ENCODE measurements at places on chromosomes 7 and 10.

- no peak for DNase-seq
Observed at GRCh38 chr10:129932182-129932581, 31.9 kb downstream of the EBF3 start.

DNA sequence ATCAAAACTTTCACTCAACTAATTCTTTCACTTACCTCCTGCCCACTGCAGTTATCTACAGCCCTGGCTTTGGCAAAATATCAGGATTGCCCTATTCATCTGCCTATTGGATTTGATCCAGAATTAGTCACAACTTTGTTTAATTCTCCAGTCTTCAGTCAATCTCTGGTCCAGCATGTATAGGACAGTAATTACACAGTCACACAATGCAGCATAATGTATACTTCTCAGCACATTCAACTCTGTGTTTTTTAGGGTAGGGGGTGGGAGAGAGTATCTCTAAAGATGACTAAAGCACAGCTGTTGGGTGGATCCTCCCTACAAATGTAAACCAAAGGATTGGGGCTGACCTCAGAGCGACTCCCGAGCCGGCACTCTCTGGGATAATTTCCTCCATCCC is 17.7 kb upstream of the NRP1 start:
- DNase-seq: peak; percentile 59

DNA sequence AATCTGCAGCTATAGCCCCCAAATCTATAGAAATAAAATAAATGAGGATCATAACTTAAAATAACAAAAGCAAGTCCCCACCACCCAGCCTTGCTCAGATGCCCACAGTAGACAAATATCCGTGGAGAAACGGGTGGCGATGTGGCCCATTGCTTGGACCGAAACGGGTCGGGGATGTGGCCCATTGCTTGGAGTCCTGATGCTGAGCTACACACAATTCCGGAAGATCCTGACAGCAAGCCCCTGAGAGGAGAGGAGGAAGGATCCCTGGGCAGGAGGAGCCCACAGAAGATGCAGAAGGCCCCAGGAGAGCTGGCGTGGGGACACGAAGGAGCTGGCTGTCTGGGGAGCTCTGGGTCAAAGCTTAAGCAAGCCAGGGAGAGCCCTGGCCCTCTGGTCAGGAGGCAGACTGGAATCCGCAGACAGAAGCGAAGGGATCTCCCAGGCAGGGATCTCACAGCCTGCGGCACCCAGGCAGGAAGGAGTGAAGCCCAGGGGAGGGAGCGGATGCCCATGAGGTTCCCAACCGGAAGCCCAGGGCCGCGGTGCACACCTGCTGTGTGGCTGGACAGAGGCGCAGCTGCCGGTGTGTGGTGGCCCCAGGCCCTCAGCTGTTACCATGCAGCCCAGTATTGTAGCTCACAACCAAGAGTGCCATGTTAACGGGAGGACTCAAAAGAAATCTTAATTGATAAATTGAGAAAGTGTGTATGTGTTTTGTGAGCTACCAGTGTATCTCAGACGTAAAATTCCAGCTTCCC is 138.8 kb downstream of the ADARB2 start:
- DNase-seq: no peak

DNA sequence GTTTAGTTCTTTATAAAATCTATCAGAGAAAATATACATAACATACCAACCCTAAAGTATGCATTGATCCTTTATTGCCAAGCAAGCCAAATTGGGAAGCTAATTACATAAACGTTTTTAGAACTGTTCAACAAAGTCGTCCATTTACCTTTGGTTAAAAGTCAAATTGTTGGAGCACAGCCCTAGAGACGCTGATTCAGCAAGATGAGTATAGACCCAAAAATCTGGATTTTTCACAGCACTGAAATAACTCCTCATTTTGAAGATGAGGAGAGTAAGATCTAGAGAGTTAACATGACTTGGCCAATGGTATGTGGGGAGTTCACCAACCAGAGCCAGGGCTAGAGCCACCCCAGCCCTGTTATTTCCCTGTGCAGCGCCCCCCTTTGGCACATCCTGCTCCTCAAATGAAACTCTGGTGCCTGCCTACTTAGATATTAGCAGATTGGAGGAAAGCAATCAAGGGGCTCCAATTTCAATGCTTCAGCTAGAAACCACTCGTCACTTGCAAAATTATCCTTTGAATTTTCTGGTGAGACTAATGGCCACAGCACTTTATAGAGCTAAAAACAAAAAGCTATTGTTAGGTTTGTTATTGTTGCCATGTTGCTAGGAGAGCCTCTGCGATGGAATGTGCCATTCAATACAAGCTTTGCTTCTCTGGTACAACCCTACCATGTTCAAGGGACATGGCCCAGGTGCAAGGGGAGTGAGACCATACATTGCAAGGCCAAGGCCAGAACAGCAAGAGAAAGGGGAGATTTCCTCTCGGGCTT is 132.6 kb upstream of the ZEB1 start:
- peak; percentile 20 for DNase-seq

DNA sequence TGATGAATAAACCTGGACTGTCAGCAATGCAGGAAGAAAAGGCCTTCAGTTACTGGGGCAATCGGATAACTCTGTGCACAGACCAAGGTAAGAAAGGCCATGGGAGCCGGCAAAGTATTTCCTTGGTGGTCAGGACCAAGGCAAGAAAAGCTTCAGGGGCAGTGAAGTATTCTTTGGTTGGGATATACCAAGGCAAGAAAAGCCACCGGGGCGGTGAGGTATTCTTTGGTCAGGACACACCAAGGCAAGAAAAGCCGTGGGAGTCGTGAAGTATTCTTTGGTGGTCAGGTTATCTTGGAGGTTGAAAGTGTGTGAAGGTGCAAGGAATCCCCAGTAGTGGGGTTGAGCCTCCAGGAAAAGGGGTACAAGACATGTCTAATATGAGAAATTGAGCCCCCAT is 295.0 kb upstream of the GALNT17 start:
- no peak for DNase-seq

DNA sequence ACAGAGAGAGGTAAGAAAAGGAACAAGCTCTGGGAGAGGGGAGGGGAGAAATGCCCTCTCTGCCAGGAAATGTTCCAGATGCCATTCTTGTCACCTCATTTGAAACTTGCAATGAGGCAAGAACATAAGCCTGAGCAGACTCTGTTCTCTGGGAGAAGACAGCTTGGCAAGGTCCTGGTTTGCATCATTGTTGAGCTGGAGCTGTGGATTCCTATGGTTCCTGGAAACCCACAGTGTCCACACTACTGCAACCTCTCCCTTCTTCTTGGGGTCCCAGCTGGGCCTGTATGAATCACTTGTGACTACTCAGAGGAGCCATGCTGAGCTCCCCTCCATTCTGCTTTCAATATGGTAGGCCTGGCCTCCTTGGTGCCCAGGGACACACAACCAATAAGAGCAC is 60.8 kb upstream of the HECTD2 start:
- peak; percentile 97 for DNase-seq

DNA sequence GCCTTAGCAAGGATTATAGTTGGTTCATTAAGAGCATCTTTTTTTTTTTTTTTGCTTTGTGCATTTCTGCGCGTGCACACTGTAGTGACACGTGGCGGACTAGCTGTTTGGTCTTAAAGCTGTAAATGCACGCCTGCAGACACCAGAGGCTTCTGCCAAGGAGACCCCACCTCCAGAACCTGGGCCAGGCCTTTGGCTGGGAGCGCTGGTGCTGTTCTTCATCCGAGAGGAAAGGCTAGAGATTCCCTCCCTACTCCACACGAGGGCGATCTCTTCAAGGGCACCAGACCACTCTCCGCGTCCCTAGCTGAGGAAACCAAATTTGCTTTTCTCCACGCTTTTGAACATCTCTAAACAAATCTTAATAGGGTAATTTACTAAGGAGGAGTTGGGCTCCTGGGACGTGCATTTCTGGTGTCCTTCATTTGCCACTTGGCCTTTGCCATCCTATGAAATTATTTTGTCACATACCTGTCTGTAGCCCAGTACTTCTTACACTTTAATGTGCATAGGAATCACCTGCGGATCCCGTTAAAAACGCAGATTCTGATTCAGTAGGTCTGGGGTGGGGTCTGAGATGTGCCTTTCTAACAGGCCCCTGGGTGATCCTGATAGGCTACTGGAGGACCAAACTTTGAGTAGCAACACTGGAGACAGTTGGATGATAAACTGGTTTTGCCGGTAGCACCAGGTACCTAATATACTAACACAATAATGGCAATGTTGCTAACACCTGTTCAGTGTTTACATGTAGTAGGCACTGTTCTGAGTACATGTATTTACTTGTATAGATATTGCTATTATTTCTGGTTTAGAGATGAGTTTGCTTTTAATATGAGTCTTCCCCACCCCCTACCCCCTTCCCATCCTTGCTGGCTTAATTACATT is 1.3 kb upstream of the SLC26A5 start:
- DNase-seq: peak; percentile 9

GRCh38 chr10:103657061-103657591 is 163.6 kb downstream of the NEURL1 start:
- DNase-seq: no peak

DNA sequence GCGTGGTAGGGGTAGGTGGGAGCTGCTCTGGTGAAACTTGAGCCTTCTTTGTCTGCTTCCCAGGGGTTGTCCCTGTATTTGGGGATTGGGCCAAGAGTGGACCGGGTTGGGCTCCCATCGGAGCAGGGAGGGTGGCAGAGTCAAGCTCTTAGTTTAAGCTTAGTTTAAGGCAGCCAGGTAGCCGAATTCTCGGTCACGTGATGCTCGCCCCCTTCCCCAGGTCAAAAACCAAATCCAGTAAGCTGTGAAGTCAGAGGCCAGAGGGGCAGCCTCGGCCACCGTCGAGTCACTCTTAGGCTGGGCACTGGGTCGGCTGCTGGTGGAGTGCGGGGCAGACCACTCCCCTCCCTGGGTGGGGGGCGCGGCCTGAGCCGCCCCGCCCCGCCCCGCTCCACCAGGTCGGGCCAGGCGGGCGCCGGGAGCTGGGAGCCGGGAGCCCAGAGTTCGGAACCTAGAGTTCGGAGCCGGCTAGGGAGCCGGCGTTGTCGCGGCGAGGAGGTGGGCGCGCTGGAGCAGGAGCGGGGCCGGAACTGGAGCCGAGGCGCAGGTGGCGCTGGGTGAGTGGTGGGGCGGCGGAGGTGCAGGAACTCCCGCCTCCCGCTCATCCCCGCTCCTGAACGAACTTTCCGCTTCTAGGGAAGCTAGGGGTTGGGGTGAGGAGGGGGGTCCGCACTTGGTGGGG is 2.8 kb upstream of the LZTS2 start:
- no peak for DNase-seq

GRCh38 chr7:46725136-46725535 is 804.1 kb upstream of the IGFBP3 start:
- no peak for DNase-seq

DNA sequence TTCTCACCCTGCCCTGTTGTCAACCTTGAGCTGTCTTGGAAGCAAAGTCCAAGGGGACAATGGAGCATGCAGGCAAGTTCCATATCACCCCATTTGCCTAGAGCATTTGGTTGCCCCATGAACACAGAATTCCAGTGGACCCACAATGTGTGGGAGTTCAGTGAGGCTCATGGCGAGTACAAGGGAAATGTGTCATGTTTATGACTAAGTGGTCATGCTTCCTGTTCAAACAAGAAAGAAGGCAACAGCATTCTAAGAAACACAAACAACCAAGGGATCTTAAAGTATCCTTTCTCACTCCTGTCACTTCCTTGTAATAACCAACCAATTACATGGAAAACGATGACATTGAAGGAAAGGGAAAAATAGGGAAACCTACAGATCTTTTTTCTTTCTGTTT is 513.0 kb downstream of the INHBA start:
- DNase-seq: peak; percentile 98

- DNase-seq: no peak
Observed at GRCh38 chr10:107163076-107163855, 1.2 kb downstream of the SORCS1 start.

GRCh38 chr7:2202901-2203765 is 29.6 kb downstream of the MAD1L1 start:
- DNase-seq: no peak

- DNase-seq: no peak
Observed at GRCh38 chr7:94565247-94565894, 55.8 kb downstream of the CASD1 start.

DNA sequence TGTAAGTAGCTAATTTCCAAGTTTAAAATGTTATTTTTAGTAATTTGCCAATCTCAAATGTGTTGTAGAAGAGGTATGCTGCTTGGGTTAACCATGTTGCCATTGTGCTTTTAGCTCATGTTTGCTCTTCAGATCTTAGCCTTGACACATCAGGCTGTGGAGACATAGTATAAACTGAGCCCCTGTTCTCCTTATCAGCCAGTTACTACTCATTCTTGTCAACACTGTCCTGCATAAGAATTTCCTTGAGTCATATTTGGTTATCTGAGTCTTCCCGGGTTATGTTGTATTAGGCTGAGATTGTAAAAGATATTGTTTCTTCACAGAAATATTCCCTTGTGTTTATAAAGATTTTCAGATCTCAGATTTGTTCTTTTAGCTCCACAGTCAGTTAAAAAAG is 4.1 kb downstream of the SSBP1 start:
- no peak for DNase-seq

GRCh38 chr10:49594594-49594993 is 15.5 kb upstream of the SLC18A3 start:
- DNase-seq: peak; percentile 43

- DNase-seq: no peak
Observed at GRCh38 chr7:110801502-110801901, 289.4 kb upstream of the LRRN3 start.

DNA sequence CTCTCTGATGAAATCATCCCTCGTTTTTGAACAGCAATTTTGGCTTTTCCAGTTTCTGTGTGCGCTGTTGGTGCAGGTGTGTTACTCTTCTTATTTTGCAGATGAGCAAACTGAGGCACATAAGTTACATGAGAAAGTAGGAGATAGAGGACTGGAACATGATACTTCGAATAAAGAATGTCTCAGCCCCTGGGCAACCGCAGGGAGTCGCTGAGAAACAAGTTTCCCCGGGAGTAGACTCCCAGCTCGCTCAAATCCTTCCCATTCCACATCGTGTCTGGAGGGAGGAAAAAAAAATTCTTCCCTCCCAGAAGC is 18.0 kb downstream of the MXI1 start:
- no peak for DNase-seq

DNA sequence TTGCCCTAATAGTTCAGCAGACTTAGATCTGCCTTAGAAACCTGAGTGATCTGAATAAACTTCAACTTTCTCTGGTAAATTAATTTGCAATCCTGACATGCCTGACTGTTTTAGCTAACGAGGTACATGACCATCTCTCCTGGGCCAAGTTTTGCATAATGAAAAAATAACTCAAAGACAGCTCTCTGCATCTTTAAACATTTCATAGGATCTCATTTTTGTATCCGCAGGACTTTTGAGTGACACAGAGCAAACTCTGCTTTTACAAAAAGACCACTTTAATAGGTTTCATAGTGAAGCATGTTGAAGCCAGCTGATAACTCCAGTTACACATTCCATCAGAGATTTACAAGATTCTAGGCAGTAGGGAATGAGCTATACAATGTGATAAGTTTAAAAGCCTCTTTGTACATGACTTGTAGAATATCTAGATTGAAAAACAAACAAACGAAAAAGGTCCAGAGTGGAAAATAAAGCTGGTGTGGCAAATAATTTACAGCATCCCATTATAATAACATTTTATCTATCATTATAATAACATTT is 2.1 kb downstream of the PRKG1 start:
- no peak for DNase-seq

GRCh38 chr10:130739757-130740145 is 571.8 kb downstream of the TCERG1L start:
- DNase-seq: no peak

Data from astrocyte (in vitro differentiated cells and primary cell).